ENCODE measurements at places on chromosomes 2 and 18.

- no peak for DNase-seq
Observed at GRCh38 chr2:205441524-205441923, 240.8 kb upstream of the NRP2 start.

DNA sequence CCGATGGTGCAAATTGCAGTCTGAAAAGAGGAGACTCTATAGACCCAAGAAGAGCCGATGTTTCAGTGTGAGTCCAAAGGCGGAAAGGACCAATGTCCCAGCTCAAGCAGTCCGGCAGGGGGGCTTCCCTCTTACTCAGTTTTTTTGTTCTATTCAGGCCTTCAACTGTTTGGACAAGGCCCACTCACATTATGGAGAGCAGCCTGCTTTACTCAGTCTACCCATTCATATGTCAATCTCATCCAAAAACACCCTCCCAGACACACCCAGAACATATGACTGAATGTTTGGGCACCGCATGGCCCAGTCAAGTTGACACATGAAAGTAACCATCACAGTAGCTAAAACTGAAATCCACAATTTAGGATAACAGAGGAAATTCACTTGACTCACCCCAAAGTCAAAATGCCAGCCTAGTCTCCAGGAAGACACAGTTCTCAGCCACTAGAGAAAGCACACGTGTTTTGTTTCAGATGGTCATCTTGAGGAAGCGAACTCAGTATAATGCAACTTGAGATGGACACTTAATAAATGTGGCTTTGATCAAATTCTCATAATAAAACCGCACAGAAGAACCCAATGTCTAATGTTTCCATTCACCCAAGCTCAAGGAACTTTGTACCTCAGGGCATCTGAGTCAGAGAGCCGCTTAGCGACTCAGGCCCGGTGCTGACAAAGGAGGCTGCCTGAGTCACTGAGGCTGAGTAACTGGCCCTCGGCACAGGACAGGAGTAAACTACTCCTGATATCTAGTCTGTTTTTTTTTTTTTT is 2.4 kb downstream of the FHL2 start:
- DNase-seq, result no peak

- no peak for DNase-seq
Observed at GRCh38 chr18:69208545-69208944, 192.1 kb upstream of the DOK6 start.

- DNase-seq, result no peak
Observed at GRCh38 chr2:201156640-201157039, 26.3 kb upstream of the CASP10 start.

DNA sequence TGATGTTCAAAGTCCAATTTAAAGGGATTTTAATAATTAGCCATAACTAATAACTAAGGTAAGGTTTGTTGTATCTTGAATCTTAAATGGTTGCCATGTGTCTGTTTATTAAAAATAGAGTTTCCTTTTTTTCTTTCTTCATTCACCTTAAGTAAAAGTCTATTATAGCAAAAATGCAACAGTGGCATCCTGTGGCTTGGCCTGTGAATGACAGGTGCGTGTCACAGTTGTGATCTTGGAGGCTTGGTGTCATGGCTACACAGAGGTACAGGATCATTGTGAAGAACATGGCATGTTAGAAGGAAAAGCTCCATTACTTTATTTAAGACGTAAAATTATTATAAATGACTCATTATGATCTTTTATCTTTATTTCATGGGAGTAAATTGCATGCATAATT is 246.1 kb downstream of the BCL2 start:
- no peak for DNase-seq

- DNase-seq, result no peak
Observed at GRCh38 chr2:105299290-105299689, 30.2 kb downstream of the TGFBRAP1 start.

GRCh38 chr2:2806711-2807110 is 475.6 kb upstream of the MYT1L start:
- no peak for DNase-seq

DNA sequence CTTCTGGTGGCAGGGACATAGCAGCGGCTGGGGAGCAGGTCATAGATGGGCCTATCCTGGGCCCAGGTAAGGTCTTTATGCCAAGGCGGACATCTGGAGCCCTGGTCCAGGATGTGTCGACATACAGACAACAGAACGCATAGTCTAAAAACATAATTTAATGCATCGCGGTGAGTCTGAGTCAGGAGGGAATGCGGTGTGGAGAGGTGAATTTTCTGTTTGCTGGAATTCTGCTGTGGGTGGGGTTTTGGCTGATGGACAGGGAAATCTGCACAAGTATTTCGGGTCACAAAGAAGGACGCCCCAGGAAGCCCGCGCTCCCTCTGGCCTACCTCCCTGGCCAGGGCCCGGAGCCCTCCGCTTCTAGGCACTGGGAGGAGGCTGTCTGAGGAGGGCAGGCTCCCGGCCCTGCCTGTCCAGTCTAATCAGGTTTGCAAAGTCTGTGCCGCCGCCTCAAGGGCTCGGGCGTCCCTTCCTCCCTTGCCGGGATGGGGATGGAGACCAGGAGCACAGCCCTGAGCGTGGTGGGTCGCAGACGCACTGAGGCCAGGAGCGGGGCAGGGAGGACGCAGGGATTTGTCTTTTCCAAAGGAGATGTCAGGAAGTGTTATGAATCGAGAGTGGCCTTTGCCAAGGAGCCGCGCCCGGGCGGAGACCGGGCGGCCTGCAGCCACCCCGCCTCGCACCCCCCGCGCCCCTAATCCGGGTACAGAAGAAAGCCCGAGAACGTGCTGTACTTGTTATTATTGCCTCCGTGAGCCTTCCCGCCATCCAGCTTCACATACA is 2.3 kb downstream of the C1QL2 start:
- no peak for DNase-seq

- peak; percentile 97 for DNase-seq
Observed at GRCh38 chr2:208254871-208255556, at the start of gene IDH1. Gene IDH1, minus strand, starts transcription at chr2:208255071. Its CDS starts 3,520 bp downstream, at chr2:208251551.

GRCh38 chr18:54812885-54813284 is 15.4 kb upstream of the RAB27B start:
- no peak for DNase-seq

DNA sequence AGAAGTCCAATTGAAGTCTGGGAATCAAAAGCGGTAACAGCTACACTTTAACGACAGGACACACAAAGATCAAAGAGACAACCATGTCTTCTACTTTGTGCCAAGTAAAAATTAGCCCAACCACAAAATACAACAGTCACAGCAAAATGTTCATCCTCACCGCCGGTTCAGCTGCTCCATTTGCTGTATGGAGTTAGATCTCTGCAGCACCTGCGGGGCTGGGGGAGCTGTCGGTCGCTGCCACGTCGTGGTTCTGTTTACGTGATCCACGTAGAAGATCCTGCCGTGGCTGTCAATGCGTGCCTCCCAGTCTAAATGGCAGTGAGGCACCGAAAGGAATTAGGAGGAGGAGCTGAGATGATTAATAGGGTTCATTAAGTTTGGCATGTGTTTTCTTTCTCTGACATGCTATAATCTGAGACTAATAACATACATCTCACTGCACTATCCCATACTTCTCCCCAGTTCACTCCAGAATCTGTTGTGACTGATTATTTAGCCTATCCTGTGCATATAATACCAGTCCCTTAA is 136.5 kb upstream of the STK17B start:
- DNase-seq, result no peak

GRCh38 chr18:47283476-47283875 is 32.0 kb upstream of the SKOR2 start:
- DNase-seq, result no peak

DNA sequence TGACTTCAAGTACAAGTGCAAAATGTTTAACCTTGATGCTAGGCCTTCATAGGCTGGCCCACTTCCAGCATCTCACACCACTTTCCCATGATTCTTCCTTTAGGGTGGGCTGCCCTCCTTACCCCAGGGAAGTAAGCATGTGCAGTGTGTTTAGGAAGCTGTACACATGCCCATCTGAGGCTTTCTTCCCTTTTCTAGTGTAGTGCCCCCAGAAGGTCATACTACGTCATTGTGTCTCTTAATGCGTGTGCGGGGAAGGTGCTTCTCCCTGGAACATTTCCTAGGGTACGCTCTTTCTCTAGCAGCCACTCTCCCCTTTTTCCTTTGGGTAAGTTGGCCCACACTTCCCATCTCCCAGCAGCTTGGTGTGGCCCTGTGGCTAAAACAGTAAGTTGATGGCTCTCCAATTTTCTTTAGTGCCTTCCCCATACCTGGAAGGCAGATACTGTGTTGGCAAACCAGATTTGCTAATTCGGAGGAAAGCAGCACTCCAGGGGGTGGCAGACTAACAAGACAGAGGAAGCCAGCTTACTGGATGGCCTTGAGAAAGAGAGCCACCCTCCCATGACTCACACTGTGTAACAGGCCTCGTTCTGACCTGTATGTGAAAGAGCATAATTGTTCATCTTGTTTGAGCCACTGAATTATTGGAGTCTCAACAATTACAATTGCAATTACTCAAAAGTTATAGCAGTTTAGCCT is 1.1 kb upstream of the SULT6B1 start:
- no peak for DNase-seq

DNA sequence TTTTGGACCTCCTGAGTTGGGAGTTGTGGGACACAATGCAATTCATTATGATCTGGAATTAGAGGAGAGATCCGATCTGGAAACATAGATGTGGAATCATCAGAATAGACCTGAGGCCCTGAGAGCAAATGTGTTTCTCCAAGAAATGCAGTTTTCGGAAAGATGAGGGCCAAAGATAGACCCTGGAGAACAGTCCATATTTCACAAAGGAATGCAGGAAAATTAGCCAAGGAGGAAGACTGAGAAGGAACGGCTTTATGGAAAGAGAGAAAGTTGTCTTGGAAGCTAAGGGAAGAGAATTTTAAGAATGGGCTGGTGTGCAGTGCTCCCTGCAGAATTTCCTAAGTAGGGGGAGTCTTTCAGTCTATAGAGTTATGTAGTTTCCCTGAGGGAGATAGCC is 11.1 kb upstream of the ZNF532 start:
- no peak for DNase-seq

DNA sequence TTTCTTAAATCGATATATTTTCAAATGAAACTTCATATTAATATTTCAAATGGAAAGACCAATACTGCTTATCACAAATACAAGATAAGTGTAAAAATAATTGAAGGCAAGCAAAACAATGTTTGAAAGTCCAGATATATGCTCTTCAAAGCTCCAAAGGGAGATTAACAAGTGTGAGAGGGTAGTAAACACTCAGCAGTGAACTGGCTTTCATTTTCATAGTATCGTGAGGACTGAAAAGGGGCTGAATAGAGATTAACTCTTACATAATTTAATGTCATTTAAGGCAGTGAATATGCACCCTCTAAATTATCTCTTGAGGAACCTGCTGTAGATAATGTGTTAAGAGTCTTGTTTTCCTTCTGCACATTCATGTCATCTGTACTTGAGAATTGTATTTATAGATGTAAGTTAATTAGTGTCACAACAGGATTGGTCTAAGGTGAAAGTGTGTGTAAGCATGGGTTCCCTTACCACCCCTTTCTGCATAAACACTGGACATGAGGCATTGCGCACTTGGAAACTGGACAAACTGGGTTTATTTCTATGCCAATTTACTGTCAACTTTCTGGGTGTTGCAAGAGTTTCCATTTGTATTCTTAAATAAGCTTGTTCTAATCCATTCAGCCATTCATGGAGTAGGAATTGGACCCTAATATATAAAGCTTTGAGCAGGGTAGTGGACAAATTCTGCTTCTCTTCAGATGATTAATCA is 76.7 kb upstream of the SESTD1 start:
- DNase-seq, result no peak

DNA sequence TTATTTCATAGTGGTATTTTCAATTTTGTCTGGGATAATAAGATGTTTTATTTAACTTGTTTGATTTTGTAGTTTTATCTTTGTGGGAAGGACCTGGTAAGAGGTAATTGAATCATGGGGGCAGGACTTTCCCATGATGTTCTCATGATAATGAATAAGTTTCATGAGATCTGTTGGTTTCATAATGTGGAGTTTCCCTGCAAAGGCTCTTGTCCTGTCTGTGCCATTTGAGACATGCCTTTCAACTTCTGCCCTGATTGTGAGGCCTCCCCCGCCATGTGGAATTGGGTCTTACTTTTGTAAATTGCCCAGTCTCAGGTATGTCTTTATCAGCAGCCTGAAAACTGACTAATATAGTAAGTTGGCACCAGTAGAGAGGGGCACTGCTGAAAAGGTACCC is 77.8 kb upstream of the ARHGAP15 start:
- DNase-seq, result no peak

DNA sequence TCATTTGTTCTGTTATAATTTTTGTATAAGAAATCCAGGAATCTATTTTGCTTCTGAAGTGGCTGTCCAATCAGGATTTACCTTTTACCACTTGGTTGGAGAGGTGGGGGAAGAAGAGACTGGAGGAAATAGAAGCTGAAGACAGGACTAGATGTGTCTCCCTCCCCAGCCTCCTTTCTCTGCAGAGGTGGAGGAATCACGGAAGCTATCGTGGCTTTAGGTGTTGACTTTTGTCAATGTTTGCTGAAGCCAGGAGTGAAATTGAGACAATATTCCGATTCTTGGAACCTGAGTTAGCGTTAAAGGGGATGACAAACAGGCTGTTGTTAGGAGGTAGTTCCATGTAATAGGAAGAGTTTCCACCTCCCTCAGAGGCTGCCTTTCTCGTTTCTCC is 43.5 kb downstream of the PDCL3 start:
- no peak for DNase-seq

GRCh38 chr2:43199492-43200488 is 26.6 kb downstream of the ZFP36L2 start:
- DNase-seq, result no peak

DNA sequence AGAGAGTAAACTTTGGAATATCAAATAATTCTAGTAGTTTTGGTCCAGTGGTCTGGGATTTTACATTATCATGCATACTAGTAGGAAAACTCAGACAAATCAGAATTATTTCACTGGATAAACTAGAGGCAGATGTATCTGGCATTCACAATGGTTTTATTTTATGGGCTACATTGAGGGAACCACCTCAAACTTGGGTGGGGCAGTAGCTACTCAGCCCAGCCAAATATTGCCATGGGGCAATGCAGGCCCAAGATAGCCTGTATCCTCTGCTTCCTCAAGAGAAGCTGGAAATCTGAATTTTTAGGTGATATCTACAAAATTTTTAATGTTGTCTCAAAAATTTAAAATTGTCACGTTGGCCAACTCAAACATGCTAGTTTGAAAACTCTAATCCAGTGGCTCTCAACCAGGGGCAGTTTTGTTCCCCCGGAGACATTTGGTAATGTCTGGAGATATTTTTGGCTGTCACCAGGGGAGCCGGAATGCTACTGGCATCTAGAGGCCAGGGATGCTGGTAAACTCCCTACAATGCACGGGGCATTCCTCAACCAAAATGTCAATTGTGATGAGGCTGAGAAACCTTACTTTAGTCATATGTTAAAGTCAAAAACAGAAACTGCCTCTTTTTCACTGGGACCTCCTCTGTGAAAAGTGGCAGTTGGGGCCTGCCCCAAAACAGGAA is 172.8 kb upstream of the SPRED2 start:
- DNase-seq, result no peak

DNA sequence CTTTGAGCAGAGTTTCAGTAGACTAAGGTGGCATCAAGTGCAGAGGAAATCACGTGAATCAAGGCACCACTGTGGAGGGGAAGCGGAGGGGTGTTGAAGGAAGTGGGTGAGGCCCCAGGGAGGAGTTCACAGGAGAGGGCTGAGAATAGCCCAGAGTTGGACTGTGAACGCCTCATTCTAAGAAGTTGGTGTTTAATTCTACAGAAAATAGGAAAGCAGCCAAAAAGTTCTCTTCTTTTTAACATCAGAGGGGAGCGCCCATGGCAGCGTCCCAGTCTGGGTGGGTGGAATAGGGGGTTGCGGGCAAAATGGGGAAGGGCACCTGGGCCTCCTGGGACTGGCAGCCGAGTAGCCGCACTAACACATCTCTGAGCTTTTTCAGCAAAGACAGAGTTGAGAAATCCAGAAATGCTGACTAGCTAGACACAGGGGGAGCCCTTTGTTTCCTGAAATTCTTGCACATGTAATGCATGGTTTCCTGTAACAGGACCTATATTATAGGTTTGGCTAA is 97.0 kb downstream of the NEB start:
- peak; percentile 8 for DNase-seq

Data from stimulated activated CD8-positive, alpha-beta memory T cell treated with anti-CD3 and anti-CD28 coated beads, Interleukin-15, amount 100 ng/mL, for 24 hours (primary cell).